Cardiac ventricle fibroblast (primary cell): ENCODE measurements at places on chromosomes 2 and 18. TPM values are rescaled to one million over a fixed set of nuclear protein-coding genes. Genes with fewer than 3 reads are reported as not detected.

Gene GNAL
- 1.2 and 1.5 TPM in 2 replicates for total RNA-seq

Gene NPAS2
- total RNA-seq, result 12.7 and 19.4 TPM in 2 replicates

Gene ACTR1B
- total RNA-seq, result 28.9 and 32.5 TPM in 2 replicates

Gene CNTNAP5
- not detected in 2 replicates for total RNA-seq

Gene FMNL2
- 12.8 and 14.4 TPM in 2 replicates for total RNA-seq

Gene MEP1B
- total RNA-seq, result not detected in 2 replicates

Gene WDR75
- total RNA-seq, result 33.1 and 34.7 TPM in 2 replicates

Gene NYAP2
- not detected in 2 replicates for total RNA-seq

Gene GPR39
- total RNA-seq, result 0.06 and 0.34 TPM in 2 replicates

Gene SLC4A5
- 0.34 and 1.7 TPM in 2 replicates for total RNA-seq

Gene EMX1
- total RNA-seq, result not detected in 2 replicates

Gene FEV
- total RNA-seq, result not detected in 2 replicates

Gene UGT1A3
- not detected in 2 replicates for total RNA-seq

Gene ELOA2
- total RNA-seq, result not detected in 2 replicates

Gene CSRNP3
- total RNA-seq, result 0.81 and 2.7 TPM in 2 replicates

Gene ZC3H8
- total RNA-seq, result 5.6 and 17.7 TPM in 2 replicates

Gene IL18RAP
- total RNA-seq, result 0.34 TPM in 1 of 2 replicates, not detected in the other

Gene RGPD8
- 6.4 and 6.7 TPM in 2 replicates for total RNA-seq

Gene CXCR1
- not detected in 2 replicates for total RNA-seq

Gene FAM110C
- not detected in 2 replicates for total RNA-seq

Gene HRH4
- 0.10 TPM in 1 of 2 replicates, not detected in the other for total RNA-seq

Gene CXXC1
- 28.4 and 33.1 TPM in 2 replicates for total RNA-seq
